ENCODE measurements at places on chromosomes 4 and X.

DNA sequence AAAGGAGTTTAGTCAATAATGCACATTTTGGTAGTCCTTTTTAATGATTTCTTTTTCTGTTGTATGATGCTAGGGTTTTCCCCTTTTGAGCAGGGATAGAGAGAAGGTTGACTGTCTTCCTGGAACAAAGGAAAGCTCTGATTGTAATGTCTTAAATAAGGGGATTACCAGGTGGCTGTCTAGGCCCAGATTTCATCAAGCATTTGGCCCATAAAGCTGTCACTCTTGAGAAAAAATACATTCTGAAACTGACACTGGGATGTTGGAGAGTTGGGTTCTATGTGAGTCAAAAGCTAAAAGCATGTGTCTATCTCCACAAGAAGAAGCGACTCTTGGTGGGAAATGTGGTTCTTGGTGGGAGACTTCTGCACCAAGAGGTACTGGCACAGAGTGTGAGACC is 26.4 kb downstream of the KIAA1210 start:
- DNase-seq, result no peak

DNA sequence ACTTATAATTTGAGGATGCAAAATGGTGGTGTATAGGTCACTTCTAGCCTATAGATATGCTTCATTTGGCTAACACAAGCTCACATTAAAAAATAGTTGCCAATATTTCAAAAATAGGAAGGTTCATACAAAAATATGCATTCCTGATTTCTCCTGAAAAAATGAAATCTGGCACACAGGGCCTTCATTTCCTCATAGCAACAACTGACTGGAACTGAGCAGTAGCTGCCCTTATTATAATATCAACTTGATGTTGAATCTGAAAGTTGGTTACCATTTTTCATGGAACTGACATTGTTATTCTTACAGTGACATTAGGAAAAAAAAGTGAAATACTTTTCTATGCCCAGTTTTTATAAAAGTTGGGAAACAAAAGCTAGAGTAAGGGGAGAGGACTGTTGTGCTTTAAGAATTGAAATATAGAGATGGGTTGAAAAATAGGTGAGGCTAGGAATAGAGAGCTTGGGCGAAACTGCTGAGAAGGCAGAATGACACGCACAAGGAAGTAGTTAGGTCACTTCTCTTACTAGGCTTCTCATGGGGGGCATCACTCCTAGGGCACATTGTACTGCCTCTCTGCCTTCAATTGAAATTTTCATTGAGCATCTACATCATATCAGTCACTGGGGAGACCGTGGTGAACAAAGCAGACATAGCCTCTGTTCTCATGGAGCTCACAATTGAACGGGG is 43.1 kb upstream of the C1GALT1C1 start:
- no peak for DNase-seq

- DNase-seq, result no peak
These were observed 207.5 kb downstream of the CHRDL1 start for GRCh38 chrX:110588164-110588563.

DNA sequence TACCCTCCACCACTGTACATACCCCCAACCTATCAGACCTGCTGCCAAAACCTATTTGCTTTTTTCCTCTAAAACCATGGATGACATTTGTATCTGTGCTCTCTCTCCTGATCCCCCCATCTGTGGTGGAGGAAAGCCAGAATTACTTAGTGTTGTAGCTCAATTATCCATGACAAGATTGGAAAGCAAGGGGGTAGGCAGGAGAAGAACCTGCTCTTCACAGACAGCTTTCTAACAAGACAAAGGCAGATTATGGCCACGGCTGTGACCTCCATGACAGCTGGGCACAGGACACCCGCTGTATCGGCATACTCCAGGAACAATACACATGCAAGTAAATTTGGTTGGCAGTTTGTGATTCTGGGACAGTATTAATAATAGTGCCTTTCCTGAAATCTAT is 186.7 kb downstream of the ENOX2 start:
- DNase-seq, result no peak
